Activated T-cell treated with anti-CD3 and anti-CD28 coated beads for 24 hours (primary cell): ENCODE measurements at places on chromosomes 5 and 9.

- DNase-seq: no peak
Observed at GRCh38 chr5:6755941-6756340, 42.7 kb downstream of the TENT4A start.

- DNase-seq: no peak
Observed at GRCh38 chr5:89596821-89597220, 713.8 kb upstream of the MEF2C start.

GRCh38 chr5:26572480-26572879, 465.9 kb downstream of the CDH9 start:
- DNase-seq: no peak

- DNase-seq: no peak
Observed at GRCh38 chr5:87650284-87650683, 237.6 kb upstream of the CCNH start.

DNA sequence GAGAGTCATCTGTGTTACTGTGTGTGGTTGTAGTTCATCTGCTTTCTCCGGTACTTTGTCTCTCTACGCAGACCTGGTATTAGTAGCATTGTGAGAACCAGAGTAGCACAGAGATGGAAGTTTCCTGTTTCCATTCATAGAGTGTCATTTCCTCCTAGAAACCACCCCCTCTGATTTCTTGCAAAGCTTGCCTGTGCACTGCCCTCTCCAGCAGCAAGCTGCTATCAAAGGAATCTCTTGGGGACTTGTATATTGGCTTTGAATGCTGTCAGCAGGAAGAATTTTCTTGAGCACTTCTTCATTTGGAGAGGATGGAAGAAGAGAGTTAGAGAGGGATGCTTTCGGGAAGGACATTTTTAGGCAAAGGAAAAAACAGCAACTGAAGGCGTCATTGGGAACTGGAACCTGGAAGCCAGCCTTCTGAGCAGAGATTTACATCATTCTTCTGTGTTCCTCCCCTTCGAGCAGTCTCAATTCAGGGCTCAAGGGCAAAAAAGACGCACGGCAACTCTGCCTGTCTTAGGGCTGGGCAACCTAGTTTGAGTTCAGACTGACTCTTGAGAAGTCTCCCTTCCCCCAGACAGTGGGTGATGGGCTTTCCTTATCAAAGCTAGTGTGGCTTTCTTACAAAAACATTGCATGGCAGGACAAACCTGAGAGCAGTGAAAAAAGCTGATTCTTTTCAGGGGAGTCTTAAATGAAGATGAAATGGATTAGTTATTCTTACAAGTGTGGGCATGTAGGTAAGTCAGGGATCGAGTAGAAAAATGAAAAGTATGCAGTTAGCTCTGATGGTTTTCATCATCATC, 226.3 kb downstream of the AOPEP start:
- DNase-seq: no peak

DNA sequence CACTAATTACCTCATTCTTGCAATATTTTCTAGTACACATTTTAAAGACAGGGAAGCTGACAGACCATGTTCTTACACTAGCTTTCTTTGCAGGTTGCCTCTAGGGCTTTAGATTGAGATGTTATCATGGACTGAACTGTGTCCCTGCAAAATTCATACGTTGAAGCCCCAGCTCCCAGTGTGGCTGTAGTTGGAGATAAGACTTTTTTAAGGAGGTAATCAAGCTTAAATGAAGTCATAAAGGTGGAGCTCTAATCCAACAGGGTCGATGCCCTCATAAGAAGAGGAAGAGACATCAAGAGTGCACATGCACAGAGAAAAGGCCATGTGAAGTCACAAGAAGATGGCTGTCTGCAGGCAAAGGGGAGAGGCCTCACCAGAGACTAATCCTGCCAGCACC, 471.2 kb upstream of the ACTBL2 start:
- no peak for DNase-seq

GRCh38 chr9:107292821-107293542, 9.9 kb downstream of the RAD23B start:
- DNase-seq: no peak

- DNase-seq: no peak
Observed at GRCh38 chr9:77450085-77450475, 198.0 kb downstream of the GNA14 start.

DNA sequence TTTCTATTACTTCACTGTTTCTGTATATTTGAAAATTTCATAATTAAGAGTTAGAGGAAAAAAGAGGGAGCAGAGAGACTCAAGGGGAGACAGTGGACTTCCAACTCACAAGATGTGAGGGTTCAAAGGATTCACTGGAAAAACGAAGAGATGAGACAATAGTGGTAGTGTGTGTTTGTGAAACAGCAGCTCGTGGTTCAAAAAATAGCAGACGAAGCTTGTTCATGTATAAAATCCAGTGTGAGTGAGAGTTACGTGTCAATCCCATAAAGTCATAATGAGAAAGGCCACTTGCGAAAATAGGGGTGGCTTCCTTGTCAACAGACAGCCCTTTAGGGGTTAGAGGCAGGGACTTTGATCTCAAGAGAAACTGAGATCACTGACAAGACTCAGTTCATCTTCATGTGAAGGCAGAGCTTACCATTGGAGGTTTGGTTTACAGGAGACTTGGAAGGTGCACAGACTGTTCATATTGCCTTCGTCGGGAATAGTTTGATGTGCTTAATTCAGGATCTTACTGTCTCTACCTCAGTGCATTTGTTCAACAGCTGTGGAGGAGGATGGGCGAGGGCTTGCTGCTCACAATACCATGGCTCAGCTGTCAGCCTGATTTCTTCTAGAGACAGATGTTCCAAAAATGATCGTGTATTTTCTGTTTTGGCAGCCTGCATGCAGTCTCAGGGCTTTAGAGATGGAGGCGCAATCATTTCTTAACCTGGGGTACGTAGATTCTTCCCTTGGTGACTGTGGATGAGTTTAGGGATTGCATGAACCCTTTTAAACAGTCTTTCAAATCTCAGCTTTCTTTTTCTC, 105.7 kb upstream of the KLF9 start:
- no peak for DNase-seq

DNA sequence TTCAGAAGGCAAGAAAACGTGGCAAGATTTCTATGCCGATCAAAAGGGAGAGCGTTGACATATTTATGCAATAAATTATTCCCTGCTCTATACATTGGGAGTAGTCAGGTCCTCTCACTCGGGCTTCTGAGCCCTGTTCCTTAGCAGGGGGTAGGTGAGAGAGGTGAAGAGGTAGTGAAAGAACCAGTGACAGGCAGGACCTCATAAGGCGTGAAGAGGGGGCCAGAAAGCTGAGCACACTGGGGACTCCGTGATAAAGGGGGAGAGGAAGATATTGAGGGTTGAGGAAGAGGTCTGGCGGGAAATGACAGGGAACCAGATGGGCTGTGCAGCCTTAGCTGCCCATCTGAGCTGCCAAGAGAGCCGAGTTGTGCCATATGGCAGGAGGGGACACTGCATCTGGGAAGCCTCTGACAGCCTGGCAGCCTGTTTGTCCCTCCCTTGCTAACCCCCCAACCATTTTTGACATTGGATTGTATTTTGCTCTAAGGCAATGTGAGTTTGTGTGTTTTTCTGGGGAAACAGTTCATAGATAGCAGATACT, 782 bp upstream of the CDC20B start:
- no peak for DNase-seq

DNA sequence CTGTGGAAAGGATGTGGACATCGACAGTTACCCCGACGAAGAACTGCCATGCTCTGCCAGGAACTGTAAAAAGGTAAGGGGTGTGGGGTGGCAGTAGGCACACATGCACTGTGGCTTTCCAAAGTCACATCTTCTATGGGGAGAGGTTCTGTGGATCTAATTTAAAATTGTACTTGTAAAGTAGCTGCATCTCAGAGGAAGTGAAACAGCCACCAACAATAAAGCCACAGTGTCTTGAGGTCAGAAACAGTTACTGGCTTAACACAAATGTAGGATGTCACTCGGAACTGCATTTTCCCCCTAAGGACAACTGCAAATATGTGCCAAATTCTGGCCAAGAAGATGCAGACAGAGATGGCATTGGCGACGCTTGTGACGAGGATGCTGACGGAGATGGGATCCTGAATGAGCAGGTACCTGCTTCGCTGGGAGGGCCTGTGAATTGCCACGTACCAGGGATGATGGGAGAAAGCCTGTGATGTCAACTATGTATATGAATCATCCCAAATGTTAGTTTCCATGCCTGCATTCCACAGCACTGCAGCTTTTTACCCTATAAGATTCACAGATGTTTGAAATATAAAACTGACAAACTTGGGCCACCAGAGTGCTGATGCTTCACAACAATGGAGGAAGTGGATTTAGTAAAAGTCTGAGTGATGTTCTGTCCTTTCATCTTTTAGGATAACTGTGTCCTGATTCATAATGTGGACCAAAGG, 35.3 kb downstream of the THBS4 start:
- no peak for DNase-seq

DNA sequence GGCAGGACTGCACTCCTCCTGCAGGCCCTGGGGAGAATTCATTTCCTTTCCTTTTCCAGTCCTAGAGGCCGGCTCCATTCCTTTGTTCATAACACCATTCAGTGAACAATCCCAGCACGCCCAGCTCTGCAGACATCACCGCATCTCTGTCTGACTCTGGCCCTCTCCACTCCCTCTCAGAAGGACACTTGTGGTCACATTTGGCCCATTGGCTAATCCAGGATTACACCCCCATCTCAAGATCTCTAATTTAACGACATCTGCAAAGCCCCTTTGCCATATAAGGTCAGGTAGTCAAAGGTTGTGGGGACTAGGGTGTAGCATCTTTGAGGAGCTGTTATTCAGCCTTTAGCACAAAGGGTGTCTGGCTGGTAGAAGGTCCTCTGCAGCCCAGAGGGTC, 185.0 kb upstream of the DAP start:
- DNase-seq: no peak

DNA sequence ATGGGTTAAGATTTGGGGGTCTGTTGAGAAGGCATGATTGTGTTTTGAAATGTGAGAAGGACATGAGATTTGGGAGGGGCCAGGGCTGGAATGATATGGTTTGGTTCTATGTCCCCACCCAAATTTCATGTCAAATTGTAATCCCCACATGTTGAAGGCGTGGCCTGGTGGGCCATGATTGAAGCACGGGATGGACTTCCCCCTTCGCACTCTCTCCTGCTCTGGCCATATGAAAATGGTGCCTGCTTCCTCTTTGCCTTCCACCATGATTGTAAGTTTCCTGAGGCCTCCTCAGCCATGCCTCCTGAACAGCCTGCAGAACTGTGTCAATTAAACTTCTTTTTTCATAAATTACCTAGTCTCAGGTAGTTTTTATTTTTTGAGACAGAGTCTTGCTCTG, 14.7 kb upstream of the NOTCH1 start:
- DNase-seq: no peak
